ENCODE measurements at places on chromosomes 5 and 9. TPM values are rescaled to one million over a fixed set of nuclear protein-coding genes. Genes with fewer than 3 reads are reported as not detected.
A peak's percentile ranks its signal among the peaks of the same experiment; 100 is the strongest.

Gene NACC2
- total RNA-seq = 23.4 TPM

DNA sequence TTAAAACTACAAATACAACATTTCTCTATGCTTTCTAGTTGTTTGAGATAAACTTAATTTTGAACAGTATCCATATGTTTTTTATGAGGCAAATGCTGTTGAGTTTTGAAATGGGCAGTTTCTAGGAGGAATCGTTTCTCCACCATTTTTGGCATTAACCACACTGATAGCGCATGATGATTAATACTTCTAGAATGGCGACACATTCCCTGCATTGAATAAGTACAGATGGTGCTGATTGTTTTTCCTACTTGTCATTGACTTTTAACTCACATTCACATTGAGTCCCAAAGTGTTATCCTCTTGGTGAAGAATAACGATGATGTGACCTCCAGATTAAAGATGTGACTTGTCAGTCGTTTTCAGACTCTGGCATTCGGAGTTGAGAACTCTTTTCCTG is 6.5 kb upstream of the CCDC192 start:
- no peak for DNase-seq

- no peak for DNase-seq
These were observed 55.4 kb downstream of the TIMD4 start for GRCh38 chr5:156907667-156908066.

DNA sequence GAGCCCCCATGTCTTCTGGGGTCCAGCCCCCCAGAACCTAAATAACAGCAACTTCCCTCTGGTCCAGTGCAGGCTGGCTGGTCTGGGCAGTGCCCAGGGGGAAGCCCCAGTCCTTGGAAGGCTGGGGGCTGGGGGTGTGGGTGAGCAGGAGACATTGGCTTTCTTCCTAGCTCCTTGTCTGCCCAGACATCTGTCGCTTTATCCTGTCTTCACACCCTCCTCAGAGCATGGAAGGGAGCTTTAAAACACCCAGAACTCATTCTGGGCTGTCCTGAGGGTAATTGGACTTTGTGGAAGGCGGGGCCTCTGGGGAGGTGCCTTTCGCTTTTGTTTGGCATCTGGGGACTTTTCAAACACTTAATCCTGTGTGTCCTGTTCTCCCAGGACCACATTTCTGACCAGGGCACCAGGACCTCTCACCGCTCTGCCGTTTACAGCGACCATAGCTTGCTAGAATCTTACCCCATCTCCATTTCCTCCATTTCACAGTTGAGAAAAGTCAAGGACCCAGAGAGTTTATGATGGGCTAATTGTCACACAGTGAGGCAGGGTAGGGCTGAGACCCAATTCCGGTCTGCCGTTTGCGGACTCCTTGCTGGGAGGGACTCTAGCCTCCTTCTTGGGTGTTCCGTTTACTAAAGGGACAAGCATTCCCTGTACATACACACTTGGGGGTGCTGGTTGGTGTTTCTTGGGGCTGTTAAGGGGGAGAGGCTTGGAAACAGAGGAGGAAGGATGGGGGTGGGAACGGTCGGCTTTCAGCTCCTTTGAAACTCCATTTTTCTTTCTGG is 1.1 kb downstream of the GSN start:
- DNase-seq = peak; percentile 45
